ENCODE measurements at places on chromosomes 4 and X.
A peak's percentile ranks its signal among the peaks of the same experiment; 100 is the strongest.

DNA sequence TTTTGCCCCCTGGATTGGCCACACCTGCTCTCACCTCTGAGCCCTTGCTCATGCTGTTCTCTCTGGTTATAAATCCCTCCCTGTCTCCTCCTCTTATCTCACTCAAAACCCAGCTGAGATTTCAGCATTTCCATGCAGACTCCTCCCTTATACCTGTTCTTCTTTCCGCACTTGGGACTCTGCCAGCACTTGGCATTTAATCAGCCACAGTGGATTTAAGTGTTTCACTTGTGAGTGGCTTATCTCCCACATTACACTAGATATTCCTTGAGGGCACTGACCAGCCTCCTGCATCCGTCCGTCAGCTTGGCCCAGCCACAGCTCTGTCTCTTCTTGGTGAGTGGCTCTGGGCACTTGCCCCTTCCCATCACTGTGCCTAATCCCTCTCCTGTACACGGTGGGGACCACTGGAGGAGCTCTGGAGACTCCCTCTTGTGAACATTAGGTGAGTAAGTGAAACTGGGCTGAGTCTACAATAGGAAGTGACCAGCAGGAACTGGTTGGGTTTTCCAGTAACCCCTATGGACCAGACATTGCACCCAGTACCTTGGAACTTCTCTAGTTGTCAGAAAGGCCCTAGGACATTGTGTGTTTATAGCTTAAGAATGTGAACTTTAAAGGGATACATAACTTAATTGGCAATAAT, 19.9 kb downstream of the FGFBP1 start:
- peak; percentile 38 for DNase-seq

- DNase-seq = peak; percentile 82
Observed at GRCh38 chr4:47836641-47837093, 1.2 kb downstream of the CORIN start.

GRCh38 chr4:4182835-4183568, 43.7 kb downstream of the OTOP1 start:
- no peak for DNase-seq

- DNase-seq = no peak
Observed at GRCh38 chr4:156118507-156119220, 165.0 kb upstream of the CTSO start.

- no peak for DNase-seq
Observed at GRCh38 chr4:56261027-56261426, 126.3 kb downstream of the AASDH start.
